EH (cell line): ENCODE measurements at places on chromosomes 7 and 10.

DNA sequence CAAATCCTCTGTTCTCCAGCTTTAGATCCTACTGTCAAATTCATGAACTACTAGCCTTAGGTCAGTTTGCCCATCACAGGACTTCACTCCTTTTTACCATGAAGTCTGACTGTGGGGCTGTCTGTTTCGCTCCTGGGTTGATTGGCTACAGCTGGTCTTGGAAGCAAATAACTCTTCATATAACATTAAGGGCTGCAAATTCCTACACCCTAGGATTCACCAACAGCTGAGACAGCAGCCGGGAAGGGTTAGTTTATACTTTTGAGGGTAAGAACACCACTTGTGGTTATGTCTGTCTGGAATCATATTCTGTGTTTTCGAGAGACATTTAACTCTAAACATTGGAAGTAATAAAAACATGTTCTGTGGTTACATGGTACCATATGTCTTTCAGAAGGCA lies 55.9 kb upstream of the KIAA1217 start:
- peak; percentile 0 for DNase-seq

DNA sequence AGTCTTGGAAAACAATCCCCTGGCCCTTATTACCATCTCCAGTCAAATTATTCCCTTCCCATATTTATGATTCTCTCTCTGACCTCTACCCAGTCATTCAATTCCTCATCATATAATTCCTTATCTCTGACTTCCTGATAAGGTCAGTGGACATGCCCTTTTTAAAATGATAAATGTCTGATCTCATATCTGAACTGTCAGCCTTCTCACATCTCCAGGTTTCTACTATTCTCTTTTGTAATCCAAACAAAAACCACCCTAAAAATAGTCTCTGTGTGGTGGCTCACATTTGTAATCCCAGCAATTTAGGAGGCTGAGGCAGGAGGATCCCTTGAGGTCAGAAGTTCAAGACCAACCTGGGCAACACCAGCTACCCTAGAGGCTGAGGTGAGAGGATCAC lies 11.9 kb downstream of the GSDME start:
- DNase-seq = no peak

DNA sequence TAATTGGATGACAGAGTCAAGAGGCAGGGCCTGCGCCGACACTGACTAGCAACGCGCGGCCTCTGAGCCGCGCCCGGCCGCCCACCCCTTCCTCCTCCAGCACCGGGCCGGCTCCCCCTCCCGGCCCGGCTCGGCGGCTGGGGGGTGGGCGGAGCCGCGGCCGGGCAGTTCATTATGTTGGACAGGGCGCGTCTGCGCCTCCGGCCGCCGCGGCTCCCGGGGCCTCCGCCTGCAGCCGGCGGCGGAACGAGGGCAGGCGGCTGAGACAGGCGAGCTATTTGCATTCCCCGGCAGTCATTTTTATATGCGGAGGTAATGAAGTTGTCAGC lies 106.7 kb downstream of the SNX10 start:
- peak; percentile 42 for DNase-seq

GRCh38 chr10:133135116-133135465 lies 24.9 kb upstream of the KNDC1 start:
- no peak for DNase-seq

- no peak for DNase-seq
These were observed 172.6 kb downstream of the SEMA3A start for GRCh38 chr7:84022009-84022408.

- peak; percentile 78 for DNase-seq
These were observed 97.4 kb upstream of the PDCD4 start for GRCh38 chr10:110774069-110775019.

DNA sequence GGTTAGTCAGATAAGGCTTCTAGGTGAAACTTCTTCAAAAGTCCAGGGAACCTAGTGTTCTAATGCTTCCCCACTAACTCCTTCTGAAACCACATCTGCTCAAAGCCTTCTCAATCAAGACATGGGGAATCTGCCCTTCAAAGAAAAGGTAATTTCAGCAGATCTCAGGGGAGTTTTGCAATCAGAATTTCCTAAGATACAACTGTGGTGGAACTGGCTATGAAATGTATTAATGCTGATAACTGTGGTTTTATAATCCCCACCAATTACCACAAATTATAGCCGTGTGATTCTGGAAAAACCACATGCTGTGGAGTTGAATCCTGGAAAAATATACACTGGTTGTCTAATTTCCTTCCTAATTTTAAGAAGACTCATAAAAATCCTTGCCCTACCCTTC lies 233.8 kb downstream of the SORCS1 start:
- DNase-seq = no peak

DNA sequence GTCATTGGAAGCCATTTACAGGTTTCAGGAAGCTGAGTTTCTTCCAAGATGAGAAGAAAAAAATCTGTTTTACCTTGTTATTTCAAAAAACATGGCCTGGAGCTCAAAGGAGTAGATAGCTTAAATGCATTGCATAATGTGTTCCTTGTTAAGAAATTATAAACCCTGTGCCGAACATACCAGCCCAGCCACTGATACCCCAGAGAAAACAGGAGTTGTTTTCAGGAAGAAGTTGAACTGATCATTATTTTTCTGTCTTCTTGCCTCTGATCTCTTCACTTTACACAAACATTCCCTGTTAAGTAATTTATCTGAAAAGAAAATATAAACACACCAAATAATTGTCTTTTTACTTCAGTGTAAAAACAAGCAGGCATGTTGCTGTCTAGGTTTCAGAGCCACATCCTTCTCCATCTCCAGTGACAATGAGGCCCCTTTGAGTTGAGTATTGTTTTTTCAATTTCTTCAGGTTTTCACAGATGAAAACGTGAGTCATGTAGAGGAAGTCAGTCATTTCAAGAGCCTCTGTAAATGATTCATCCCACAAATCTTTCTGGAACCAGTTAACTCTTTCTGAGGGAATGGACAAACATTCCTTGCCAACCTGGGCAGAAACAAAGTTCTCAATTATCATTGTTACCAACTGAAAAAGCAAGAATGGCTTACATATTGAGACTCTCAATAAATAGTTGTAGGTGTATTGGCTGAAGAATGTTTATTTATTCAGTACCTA lies 244.2 kb downstream of the IPMK start:
- DNase-seq = peak; percentile 89
